Stimulated activated CD8-positive, alpha-beta memory T cell treated with anti-CD3 and anti-CD28 coated beads, Interleukin-4, amount 100 ng/mL, for 4 hours (primary cell): ENCODE measurements at places on chromosomes 1 and 21.

DNA sequence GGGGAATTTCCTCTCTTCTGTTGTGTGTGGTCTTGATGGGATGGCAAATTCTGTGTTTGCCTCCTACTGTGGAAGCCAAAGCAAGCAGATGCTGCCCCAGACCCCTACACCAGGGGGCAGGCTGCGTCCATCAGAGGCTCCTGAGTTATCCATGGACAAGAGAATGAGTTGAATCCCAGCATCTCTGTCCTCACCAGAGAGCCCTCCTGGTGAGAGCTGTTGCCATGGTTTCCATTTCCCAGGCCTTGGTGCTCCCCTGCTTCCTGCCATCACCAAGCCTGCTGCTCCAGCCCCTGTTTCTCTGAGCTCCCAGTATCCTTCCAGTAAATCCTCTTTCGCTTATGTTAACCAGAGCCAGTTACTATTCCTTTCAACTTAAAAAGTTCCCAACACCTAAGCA lies 20.4 kb upstream of the GNG12 start:
- DNase-seq = no peak

- no peak for DNase-seq
Observed at GRCh38 chr1:158491316-158491715, 19.3 kb downstream of the OR10R2 start.

DNA sequence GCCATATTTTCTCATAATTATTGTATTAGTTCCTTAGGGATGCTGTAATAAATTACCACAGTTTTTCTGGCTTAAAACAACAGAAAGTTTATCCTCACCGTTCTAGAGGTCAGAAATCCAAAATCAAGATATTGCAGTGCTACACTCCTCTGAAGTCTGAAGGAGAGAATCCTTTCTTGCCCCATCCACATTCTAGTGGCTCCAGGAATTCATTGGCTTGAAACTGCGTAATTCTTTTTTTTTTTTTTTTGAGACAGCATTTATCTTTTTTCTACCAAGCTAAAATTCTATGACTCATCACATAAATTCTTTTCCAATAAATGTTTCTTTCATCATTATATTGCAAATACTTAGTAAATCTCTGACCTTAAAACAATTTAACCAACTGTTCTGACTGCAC lies 451.0 kb upstream of the RGS18 start:
- DNase-seq = no peak

DNA sequence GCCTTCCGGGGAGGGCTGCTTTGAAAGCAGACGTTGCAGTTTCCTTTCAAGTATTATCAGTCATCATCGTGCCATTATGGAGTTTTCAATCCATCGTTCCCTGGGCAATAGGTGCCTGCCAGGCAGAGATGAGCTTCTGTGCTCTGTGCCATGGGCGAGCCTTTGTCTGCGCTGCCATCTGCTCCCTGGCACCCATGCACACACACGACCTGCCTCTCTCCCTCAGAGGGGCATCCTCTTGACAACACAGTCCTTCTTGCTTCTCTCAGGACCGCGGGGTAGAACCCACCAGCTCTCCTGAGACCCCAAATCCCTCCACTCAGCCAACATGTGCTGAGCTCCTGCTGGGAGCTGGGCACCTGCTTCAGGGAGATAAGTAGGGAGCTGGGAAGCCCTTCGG lies 149.3 kb downstream of the HMGB4 start:
- no peak for DNase-seq

DNA sequence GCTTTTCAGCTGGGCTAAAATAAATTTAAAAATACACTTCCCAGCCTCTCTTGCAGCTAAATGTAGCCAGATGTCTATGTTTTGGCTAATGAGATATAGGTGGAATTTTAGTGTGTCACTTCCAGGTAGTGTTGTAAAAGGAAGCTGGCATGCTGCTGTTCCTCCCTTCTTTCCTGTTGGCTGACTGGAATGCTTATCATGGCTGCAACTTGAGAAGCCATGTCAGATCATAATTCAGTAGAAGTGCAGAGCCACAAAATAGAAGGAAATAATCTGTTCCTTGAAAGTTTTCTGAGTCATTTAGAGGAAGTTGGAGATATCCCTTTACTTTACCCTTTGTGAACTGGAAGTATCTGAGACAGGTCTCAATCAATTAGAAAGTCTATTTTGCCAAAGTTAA lies 10.9 kb upstream of the RBM15 start:
- no peak for DNase-seq

GRCh38 chr21:31514598-31514997 lies 144.9 kb upstream of the SOD1 start:
- DNase-seq = no peak

DNA sequence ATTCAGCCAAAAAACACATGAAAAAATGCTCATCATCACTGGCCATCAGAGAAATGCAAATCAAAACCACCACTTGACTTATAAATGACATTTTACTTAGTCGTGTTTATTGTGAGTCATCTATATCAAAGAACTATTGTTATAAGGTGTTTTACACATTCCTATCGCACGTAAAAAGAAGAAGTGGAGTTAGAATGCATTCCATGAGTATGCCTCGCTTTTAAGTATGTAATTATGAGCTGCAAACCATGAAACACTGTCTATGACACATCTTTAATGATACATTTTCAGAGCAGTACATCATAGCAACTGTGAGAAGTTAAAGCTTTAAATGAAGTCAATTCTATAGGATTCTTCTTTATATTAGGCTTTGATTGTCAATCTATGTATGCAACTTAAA lies 614.3 kb upstream of the ADAMTS5 start:
- DNase-seq = no peak

DNA sequence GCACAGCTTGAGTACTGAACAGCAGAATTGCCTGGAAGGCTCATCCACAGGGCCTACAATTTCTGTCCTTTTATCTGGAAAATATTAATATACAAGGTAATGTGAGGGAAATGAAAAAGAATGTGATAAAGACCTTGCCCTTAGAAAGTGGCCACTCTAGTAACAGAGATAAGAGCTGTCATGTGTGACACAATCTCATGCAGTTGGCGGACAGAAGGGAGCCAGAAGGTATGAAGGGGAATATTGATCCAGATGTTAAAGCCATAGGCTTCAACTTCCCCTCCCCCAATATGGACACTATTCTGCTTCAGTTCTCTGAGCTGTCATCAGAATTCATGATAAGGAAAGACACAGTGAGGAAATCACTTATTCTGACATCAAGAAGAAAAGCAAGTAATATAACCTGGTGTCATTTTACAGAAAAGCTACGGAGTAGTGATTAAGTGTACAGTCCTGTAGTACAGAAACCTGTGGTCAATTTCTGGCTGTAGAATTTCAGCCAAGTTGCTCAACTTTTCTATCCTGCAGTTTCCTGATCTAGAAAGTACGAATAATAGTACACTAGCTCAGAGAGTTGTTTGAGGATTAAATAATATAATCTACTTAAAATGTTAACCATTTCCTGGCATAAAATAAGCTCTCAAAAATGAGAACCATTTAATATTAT lies 572.1 kb downstream of the DPYD start:
- no peak for DNase-seq

- no peak for DNase-seq
Observed at GRCh38 chr21:35838987-35839763, 221.2 kb downstream of the SETD4 start.

GRCh38 chr1:54507033-54507870 lies 40.8 kb upstream of the ACOT11 start:
- DNase-seq = no peak

GRCh38 chr1:1144122-1144842 lies 28.4 kb upstream of the C1orf159 start:
- DNase-seq = no peak

DNA sequence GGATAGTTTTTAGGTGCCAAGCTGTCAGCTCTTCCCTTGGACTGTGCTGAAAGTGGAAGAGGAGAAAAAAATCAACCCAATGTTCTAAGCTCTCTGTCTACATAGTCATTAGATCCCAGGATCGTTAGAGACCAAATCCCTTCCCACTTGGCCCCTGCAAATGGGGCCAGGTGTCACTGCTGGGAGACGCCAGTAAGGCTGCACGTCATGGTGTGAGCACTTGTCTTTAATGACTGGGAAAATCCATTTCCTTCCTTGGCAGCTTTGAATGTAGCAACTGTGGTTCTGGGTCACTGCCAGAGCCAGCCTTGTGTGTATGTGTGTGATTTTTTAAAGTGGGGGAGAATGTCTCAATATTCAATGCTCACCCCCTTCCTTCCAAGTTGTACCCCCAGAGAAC lies 59.9 kb downstream of the MAN1C1 start:
- DNase-seq = no peak

DNA sequence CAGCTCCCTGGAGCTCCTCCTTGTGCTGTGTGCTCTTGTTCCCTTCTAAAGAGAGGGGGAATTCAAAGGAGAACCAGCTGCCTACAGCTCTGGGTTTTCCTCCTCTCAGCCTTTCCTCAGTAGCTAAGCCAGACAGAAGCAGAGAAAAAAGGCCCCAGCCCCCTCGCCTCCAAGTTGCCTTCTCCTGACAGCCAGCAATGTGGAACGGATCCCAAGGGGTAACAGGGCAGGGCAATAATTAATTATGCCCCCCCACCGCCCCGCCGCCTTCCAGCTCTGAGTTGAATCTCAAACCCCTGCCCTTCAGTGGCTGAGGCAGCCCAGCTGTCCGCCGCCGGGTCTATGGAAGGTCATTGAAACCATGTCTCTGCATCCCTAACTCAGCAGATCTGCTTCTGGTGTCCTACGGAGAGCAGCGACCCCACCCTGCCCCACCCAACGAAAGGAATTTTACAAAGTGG lies 69.0 kb upstream of the GOLT1A start:
- DNase-seq = no peak
